ENCODE measurements at places on chromosomes 11 and 22.
A peak's percentile ranks its signal among the peaks of the same experiment; 100 is the strongest.

- DNase-seq: peak; percentile 77
Measured at GRCh38 chr11:123481640-123482039, 51.6 kb downstream of the GRAMD1B start.

- no peak for DNase-seq
Measured at GRCh38 chr22:43890901-43891331, 897 bp downstream of the PNPLA5 start.

GRCh38 chr11:19201737-19202605 lies at the start of gene CSRP3:
Gene CSRP3, minus strand, starts transcription at chr11:19201983. Its CDS starts 9,535 bp downstream, at chr11:19192448.
- DNase-seq: peak; percentile 42

- no peak for DNase-seq
Measured at GRCh38 chr11:112223121-112223520, 3.1 kb upstream of the PTS start.

GRCh38 chr22:49535126-49535525 lies 292.5 kb downstream of the BRD1 start:
- no peak for DNase-seq

GRCh38 chr22:19057999-19058491 lies 64.2 kb downstream of the DGCR2 start:
- DNase-seq: no peak

GRCh38 chr11:87859636-87860035 lies 315.6 kb downstream of the RAB38 start:
- no peak for DNase-seq

- DNase-seq: no peak
Measured at GRCh38 chr11:78160557-78160956, 21.1 kb upstream of the ALG8 start.

DNA sequence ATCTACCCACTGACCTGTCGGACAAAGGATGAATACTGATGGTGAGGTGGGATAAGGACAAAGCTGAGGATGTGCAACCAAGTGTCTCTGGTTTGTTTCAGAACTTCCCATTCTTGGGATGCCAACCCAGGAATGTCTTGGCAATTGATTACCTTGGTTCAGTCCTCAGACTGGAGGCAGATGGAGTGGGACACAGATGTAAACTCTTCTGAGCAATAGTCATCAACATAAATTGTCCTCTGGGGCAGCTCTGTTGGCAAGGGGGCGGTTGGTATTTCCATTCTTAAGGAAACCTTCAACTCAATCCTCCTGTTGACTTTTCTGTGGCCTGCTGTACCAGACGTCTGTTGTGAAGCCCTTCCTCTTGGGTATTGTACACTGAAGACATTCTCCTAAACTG lies 6.8 kb downstream of the ABTB2 start:
- no peak for DNase-seq

DNA sequence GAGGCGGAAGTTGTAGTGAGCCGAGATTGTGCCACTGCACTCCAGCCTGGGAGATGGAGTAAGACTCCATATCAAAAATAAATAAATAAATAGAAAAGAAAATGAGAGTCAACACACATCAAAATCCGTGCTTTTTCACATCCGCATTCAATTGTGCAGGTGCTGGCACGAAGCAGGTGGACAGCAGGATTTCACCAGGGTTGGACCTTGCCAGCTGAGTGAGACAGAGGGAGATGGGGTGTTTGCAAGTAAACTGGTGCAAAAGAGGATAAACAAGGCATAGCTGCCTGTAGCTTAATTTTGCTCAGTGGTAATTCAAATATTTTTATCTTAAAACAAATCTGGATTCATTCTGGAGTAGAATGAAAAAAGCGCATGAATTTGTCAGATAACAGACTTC lies 23.3 kb upstream of the DNAL4 start:
- DNase-seq: no peak

- DNase-seq: no peak
Measured at GRCh38 chr11:44596525-44597276, 31.2 kb downstream of the CD82 start.

DNA sequence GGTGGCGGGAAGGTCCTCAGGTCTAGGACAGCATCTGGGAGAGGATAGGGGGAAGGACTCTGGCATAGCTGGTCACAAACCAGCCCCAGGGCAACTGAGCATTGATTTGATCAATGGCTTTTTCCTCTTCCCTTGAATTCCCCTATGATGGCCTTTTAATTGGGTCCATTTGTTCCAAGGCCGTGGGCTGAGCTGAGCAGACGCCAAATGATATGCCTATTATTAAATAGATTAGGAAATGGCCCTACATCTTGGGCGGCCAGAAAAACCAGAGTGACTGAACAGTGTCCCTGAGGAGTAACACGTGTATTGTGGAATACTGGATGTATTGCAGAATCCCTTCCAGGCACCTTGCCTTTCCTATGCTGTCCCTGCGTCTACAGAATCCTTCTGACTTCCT lies 26.7 kb upstream of the P2RY6 start:
- DNase-seq: no peak

DNA sequence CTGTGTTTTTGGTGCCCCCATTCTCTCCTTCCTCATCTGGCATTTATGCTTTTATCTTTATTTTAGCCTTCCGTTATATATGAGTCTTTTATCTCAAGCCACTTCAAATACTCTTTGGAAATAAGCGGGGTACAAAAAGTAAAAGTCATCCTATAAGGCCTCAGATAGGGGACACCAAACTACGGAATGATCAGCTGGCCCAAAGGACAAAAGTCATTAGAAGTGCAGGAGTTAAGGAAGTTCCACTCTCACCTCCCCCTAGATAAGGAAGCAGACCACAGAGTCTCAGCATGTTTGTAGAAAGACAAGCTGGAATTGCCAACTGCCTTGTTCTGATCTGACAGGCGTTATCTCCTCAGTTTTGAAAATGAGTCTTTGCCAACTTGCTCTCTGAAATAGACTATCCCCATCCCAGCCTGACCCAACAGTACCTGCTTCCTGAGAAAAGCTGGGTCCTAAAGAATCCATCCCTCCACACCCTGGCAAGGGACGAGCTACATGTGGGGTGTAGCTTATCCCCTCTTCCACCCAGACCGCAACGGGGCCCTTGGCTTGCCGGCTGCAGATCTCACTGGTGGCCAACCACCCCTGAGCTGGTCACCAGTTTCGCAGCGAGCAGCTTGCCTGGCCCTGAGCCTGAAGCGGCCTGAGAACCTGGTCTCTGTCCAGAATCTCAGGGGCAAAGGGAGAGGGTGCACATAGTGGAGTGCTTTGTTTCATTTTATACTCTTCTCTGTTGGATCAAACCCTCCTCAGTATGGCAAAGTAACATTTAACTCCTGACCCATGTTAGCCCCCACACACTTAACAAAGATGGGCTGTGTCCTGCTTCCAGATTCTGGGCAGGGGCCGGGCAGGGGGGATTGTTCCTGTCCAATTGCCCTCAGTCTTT lies 13.8 kb downstream of the FADS2 start:
- DNase-seq: peak; percentile 92

DNA sequence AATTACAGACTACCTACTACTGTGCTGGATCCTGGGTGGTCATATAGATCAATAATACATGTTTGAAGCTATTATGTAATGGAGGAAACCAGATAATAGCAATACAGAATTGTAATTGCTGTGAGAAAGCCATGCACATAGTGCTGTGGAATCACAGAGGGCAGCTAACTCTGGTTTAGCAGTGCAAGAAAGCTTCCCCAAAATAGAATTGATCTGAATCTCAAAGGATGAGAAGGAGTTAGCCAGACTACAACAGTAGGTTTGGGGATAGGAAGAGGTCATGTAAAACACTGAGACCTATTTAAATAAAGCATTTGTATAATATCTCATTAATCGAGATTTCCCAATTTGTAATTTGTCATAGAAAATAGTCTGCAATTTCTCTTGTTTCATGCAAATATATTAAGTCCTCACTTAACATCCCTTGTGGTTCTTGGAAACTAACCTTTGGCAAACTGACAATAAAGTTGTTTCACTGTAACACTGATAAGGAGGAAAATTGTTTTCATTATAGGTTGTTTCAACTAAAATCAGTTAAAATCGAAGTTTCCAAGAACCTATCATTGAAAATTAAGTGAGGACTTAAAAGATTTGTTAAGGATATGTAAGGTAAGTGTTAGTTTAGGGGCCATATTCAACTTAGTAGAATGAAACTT lies 7.6 kb downstream of the C11orf58 start:
- DNase-seq: peak; percentile 30

DNA sequence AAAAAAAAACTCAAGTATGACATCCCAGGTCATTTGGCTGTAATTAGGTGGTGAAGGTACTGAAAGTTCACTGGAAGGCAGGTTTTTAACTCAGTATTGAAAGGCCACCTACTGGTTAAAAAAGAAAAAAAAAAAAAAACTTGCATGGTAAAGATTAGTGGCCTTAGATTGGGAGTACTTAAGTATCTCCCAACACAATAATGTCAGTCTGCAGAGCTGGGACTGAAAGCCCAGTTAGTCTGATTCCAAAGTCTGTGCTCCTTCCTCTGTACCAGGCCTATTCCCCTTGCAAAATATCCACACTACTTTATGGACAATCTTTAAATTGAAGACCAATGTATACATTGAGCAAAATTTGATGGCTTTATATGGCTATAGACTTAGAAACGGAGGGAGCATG lies 85.5 kb downstream of the NOX4 start:
- peak; percentile 12 for DNase-seq

DNA sequence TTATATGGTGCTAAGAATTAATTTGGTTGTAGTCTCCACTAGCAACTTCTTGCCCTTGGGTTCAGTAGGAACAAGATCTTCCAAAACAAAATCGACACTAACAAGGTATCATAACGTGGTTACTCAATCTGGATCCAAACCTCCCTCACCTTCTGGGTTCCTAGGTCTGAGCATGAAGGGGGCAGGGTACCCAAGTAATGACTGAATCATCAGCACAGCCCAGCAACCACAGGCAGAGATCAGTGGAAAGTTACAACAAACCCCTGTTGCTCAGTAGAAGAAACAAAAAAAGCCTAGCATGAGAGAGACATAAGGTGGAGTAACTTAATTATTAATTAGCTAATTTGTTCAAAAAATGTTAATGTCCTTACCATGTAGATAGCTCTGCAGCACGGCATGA lies 221.4 kb downstream of the BLID start:
- no peak for DNase-seq

DNA sequence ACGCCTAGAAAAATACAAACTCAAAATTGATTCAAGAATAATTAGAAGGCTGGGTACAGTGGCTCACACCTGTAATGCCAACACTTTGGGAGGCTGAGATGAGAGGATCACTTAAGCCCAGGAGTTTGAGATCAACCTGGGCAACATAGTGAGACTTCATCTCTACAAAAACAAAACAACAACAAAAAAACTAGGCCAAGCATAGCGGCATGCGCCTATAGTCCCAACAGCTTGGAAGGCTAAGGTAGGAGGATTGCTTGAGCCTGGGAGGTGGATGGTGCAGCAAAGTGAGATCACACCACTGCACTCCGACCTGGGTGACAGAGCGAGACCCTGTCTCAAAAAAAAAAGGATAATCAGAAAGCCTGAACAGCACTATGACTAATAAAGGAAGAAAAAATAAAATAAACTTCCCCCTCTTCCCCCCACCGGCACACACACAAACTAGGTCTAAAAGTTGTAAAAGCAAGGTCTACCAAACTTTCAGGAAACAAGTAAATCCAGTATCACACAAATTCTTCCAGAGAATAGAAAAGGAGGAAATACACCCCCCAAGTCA lies 35.8 kb downstream of the RRAS2 start:
- DNase-seq: no peak

GRCh38 chr11:36254713-36255112 lies 34.5 kb downstream of the COMMD9 start:
- DNase-seq: no peak

Measured in hematopoietic multipotent progenitor cell treated with erythropoietin and hydrocortisone succinate and interleukin-3 and kit ligand, for 4 days (in vitro differentiated cells).